ENCODE measurements at places on chromosomes 3 and 15.
A peak's percentile ranks its signal among the peaks of the same experiment; 100 is the strongest.

DNA sequence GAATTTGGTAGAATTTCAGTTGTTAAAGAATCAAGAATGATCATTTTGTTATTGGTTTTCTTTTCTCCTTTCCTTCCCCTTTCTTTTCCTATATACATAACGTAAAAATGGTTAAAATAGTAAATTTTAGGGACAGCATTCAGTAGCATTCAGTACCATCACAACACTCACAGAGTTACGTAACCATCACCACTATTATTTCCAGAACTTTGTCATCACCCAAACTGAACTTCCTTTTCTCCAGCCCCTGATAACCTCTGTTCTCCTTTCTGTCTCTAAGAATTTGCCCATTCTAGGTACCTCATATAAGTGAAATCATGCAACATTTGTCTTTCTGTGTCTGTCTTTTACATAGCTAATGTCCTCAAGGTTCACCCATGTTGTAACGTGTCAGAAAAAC lies 165.3 kb downstream of the AKAP13 start:
- DNase-seq: no peak

DNA sequence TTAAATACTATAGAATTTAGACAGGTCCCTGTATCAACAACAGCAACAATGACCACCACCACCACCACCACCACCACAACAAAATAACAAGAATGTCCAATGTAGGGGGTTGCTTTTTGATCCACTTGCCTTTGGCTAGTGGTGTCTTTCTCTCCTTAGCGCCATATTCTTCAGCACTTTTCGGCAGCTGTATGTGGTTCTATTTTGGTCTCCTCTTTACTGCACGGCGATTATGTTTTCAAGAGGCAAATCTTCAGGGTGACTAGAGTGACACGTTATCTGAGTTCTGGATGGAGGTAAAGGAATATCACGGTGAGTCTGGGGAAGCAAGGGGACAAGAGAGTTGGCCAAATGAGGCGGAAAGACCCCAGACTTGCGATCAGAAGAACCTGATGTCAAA lies 56.1 kb downstream of the ST6GAL1 start:
- no peak for DNase-seq

- no peak for DNase-seq
Measured at GRCh38 chr15:32972686-32973085, 221.8 kb downstream of the FMN1 start.

DNA sequence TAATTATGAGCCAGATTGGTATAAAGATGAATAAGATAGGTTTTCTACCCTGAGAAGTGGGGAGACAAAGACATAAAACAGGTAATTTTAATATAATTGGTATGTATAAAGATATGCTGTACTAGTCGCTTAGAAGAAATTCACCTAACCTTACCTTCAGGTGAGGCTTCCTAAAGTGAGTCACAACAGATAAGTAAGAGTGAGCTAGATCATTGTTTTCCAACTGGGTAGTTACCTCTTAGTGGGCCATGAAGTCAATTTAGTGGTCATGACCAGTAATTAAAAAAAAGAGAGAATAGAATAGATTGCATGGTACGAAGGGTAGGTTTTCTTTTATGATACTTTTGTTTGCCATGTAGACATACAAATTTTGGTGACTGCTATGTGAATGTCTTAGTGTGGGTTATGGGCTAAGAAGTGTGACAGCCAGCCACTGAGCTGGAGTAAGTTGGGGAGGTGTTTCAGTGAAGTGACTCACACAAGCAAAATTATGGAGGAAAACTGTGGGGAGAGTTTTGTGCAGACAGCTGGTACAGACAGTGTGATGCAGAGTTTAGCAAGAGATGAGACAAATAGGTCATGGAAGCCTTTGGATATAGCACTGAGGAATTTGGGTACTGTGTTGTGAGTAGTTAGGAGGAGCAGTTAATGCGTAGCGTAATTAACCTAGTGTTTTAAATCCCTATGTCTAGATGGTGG lies 8.2 kb downstream of the TRNT1 start:
- DNase-seq: no peak

DNA sequence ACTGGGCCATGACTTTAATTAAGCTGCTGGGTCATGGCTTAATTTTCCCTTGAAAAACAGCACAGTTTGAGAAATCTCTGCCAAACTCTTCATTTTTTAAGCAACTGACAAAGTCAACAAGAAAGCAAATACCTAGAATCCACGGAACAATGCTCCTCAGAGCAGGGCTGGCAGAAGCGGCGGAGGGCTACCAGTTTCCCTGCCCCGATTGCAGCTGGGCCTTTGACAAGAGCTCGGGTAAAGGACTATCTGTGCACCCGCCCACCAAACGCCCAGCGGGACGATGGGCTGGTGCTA lies 1.2 kb downstream of the GOLIM4 start:
- DNase-seq: no peak

DNA sequence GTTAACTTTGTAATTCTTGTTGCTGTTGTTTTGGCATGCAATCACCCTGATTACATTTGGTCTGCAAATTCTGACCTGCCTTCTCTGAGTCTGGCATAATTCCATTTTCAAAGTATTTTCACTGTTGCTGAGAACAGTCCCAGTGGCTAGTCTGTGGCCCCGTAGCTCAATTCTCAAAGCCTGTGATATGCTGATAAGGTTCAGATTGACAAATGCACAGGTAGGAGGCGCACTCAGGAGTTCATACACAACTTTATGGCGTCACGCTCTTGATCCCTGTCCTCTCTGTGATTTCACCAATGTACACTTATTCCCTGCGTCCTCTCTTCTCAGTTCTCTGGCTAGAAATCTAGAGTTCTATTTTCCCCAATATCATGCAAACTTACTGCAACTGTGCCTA lies 376.6 kb upstream of the SLCO3A1 start:
- DNase-seq: no peak

GRCh38 chr3:134795746-134796280 lies 753 bp downstream of the EPHB1 start:
- no peak for DNase-seq

GRCh38 chr3:56042326-56042951 lies 425.8 kb downstream of the ERC2 start:
- no peak for DNase-seq

GRCh38 chr3:160401291-160402095 lies 2.0 kb downstream of the SMC4 start:
- no peak for DNase-seq

- DNase-seq: no peak
Measured at GRCh38 chr15:78830514-78831228, 19.4 kb upstream of the ADAMTS7 start.

DNA sequence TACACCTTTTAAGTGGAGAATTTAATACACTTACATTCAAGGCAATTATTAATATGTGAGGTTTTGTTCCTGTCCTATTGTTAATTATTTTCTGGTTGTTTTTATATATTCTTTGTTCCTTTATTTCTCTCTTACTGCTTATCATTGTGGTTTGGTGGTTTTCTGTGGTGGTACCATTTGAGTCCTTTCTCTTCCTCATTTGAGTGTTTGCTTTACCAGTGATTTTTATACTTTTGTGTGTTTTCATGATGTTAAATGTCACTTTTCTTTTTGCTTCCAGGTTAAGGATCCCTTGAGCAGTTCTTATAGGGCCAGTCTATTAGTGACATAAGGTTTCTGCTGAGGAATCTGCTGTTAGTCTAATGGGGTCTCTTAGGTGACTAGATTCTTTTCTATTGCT lies 116.5 kb downstream of the LRRK1 start:
- DNase-seq: no peak

DNA sequence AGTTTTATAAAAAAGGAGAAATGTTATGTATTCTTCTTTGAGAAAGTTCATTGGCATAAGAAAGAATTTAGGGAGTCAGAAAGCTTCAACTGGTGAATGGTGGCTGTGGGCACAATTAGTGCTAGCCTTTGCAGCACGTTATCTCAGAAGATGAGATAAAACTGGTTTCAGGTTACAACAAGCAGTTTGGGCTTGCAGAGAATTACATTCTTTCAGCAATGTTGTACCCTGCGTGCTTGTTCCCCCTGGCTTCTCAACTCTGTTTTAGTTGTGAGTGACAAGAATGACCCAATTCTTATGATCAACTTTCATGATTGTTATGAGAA lies 31.6 kb upstream of the ACP3 start:
- DNase-seq: no peak

DNA sequence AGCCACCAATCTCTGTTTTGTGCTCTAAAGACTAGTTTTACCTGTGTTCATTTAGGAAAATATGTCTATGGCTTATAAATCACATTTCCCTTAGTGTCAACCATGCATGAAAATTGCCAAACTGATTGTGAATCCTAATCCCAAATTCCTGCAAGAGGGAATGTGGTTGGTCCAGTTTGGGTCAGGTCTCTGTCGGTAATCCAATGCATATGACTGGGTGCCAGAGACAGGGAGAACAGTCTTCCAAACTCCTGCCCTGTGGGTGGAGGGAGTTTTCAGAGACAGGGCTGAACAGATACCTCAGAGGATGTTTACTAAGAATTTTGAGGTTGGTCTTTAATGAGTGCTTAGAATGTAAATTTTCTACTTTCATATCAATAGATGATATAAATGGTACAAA lies 300.5 kb upstream of the ARL6 start:
- DNase-seq: no peak

DNA sequence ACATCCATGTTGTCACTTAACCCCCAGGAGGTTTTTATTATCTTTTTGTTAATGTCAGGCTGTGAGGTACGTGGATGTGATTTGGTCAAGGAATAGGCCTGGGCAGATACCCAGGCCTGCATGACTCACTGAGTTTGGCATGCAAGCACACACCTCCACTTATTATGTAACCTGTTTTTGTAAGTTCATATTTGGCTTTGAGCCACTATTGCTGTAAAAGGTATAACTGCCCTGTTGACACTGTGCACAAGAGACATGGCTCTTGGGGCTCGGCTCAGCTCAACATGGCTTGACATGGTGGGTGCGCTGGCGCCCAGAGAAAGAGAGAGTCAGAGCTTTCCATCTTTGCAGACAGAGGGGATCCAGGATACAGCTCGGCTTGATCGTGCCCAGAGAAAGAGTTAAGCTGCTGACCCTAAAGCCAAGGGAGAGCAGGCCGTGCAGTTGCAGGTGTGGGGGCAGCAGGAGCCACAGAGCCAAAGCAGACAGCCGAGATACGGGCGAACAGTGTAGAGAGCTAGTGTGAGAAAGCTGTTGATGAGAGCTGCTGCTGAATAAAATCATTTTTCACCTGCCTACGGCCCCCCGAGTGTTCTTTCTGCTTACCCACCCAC lies 67.9 kb upstream of the UNC13C start:
- DNase-seq: peak; percentile 86

DNA sequence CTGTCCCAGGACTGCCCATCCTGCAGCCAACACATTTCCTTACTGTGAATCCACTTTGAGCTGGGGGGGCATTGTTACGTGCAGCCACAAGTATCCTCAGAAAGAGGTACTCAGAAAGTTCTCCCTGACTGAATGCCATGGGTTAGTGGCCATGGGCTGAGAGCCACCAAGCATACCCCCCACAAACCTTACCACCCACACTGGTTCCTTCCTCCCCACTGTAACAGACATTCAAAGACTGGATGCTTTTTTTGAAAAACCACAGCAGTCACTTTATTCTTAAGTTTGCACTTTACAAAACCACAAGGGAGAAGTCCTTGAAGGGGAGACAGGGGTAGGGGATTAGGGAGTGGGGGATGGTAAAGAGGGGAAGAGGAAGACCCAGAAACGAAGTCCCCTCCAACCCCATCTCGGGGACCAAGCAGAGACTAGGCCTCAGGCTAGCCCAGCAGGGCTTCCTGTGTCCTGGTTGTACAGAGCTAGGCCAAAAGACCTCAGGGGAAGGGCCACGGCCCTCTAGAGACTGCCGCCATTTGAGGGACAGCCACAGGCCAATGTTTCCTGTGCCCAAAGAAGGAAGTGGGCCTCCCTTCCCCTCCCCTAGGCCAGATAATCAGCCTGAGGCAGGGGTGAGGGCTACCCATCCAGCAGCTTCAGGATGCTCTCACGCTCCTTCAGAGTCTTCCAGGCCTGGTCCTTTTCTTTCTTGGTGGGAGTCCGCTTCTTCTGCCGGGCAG lies 10.1 kb upstream of the CAMK1 start:
- DNase-seq: no peak

GRCh38 chr3:114874522-114874971 lies 272.5 kb downstream of the ZBTB20 start:
- DNase-seq: no peak
